Retina (tissue), 1 donor: ENCODE measurements at places on chromosomes 16 and 17.

DNA sequence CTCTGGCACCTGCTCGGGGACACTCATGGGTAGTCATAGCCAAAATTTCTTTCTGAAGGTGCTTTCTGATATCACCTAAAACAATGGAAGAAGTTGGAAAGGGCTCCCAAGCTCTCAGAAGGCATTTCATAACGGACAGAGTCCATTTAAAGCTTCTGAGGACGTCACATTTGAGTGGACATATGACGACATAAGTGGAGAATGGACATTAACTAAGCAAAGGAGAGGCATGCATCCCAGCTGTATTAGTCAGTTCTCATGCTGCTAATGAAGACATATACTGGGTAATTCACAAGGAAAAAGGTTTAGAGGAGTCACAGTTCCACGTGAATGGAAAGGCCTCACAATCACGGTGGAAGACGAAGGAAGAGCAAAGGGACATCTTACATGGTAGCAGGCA lies 260.2 kb upstream of the DYNLRB2 start:
- no peak for DNase-seq

DNA sequence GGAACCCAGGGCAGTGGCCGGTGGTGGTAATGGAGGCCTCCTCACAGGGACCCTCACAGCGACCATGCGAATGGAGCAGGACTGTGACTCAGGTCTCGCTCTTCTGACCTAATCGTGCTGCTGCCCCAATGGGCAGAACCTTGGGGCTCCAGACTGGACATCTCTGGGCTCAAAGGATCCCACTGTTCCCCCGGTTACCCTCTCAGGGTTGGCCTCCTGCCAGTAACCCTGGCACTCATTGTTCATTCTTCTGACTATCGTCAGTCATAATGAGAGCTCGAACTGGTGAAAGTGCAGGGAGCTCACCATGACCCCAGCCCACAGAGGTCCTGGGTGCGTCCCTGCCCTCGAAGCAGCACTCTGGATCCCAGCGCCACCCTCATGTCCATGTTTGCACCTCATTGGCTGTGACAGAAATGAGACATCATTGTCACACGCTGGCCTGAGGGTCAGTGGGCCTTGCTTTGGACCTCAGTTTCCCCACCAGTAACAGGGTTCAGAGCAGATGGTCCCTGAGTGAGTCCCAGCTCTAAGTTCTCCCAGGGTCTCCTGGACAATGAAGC lies 4.0 kb upstream of the NPRL3 start:
- DNase-seq: no peak

- no peak for DNase-seq
Observed at GRCh38 chr17:39736319-39737165, 1.2 kb upstream of the GRB7 start.

GRCh38 chr16:47506800-47507199 lies 45.7 kb downstream of the PHKB start:
- no peak for DNase-seq

DNA sequence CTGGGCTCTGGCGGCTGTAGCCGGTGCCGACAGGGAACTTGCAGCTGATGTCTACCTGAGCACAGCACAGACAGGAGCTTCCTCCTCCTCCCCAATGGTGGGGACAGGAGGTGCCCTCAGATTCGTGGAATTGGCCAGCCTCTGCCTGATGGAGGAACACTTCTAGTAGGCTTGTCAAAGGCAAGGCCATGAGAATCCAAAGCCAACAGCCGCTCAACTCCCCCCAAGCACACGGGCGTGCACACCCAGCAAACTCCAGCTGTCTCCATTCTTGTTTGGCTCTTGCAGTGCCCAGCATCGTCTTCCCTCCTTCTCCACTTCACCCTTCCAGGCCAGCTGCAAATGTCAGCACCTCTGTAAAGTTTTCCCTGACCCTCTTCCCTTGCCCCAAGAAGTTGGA lies 35.1 kb downstream of the SCNN1G start:
- DNase-seq: no peak

DNA sequence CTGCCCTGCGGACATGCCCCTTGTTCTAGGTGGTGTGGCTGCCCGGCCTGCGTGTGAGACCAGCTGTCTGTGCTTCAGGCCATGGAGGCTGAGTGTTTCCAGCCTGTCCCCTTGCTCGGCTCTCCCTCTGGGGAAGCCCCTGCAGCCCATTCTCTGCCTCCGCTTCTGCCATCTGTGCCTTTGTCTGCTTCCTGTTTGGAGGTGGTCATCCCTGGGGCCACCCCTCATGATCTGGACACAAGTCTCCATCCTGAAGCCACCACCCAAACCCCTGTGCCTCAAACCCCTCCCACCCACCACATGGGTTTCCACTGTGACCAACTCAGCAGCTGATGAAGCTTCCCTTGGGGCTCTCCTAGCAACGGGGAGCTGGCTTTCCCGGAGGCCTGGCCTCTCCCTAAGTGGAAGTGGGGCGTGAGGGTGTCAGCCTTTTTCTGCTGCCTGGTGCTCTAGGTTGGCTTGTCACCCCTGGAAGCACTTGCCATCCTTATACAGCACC lies 184.9 kb downstream of the SEC14L1 start:
- DNase-seq: peak; percentile 31

DNA sequence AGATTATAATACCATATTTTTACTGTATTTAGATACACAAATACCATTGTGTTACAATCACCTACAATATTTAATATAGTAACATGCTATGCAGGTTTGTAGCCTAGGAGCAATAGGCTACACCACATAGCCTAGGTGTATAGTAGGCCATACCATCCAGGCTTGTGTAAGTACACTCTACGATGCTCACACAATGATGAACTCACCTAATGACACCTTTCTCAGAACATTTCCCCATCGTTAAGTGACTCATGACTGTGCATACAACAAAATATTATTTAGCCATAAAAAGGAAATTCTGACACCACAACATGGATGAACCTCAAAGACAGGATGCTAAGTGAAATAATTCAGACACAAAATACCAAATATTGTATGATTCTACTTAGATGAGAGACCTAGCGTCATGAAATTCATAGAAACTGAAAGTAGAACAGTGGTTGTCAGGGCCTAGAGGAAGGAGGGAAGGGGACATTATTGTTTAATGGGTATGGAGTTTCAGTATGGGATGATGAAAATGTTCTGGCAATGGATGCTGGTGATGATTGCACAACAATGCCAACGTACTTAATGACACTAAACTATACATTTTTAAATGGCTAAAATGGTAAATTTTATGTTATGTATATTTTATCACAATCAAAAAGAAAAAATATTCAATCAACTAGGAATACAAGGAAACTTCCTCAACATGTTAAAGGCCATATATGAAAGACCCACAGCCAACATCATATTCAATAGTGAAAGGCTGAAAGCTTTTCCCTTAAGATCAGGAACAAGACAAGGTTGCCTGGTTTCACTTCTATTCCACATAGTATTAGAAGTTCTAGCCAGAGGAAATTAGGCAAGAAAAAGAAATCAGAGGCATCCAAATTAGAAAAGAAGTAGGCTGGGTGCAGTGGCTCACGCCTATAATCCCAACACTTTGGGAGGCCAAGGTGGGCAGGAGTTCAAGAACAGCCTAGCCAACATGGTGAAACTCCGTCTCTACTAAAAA lies 5.9 kb upstream of the C16orf87 start:
- DNase-seq: no peak

DNA sequence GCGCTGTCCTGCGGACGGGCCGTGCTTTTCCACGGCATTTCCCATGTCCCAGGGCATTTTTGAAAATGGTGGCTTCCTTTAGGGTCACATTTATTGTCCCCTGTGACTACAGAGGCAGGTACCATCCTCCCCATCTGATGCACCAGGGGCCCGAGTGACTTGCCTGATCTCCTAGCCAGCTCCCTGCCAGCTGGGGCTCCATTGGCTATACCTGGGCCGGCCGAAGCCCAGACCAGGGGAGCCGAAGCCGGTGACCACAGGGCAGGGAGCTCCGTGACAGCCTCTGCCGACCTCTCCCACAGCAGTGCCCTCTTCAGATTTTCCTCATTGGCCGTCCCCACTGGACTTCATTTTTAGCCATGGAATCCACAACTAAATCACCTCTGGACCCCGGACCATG lies 170.6 kb downstream of the RBFOX3 start:
- DNase-seq: no peak

DNA sequence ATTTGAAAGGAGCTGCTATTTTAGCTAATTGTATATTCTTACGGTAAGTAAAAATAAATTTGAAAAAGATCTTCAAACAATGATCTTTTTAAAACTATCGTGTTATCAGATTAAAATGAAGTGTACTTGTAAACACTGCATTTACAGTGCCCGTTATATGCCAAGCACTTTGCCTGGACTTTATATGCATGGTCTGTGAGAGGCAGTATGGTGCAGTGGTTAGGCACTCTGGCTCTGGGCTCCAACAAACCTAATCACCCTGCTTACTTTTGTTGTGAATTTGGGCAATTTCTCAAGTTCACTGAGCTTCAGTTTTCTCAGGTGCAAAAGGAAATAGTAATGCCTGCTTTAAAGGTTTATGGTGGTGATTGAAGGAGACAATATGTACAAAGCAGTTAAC lies 1.4 kb downstream of the PMP22 start:
- DNase-seq: no peak

DNA sequence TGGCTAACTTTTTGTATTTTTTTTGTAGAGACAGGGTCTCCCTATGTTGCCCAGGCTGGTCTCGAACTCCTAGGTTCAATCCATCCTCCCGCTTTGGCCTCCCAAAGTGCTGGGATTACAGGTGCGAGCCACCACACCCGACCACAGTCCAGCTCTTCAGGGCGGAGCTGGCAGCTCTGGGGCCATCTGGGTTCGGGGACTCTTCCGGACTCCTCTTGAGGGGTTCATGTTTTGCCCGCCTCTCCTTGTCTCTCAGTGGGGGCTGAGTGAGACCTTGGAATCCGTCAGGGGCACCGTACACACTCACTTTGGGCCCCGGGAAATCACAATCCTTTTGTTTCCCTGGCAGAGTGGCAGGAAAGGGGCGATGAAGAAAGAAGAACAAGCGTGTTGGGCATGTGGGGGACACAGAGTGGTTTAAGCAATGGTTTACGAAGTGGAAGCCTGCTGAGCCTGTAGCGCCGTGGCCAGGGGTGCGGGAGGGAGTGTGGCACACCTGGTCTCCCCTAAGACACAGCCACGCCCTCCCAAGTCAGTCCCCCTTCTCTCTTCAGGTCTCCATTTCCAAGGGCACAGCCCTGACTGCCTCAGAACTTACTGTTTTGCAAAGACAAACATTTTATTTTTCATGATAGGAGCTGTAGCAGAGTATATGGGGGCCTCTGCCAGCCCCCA lies 26.1 kb downstream of the TNS4 start:
- no peak for DNase-seq

GRCh38 chr17:80320496-80320895 lies 59.8 kb downstream of the RNF213 start:
- no peak for DNase-seq
